ENCODE measurements at places on chromosomes 13 and 19.

DNA sequence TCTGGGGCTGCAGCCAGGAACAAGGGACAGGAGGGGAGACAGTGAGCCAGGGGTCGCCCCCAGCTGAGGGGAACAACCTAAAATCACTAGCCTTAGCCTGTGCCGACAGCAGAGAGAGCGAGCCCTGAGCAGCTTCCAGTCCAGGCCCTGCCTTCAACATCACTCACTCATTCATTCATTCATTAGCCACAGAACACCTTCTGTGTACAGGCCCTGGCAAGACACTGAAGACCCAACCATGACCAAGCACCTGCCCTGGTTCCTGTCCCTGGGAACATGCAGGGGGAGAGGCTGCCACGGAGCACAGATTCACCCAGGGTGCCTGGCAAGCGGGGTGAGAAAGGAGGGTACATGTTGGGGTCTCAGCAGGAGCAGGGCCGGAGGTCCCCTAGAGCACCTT, 4.9 kb downstream of the MEX3D start:
- no peak for DNase-seq

- no peak for DNase-seq
Observed at GRCh38 chr13:37026771-37027170, 26.2 kb downstream of the EXOSC8 start.

- DNase-seq = no peak
Observed at GRCh38 chr13:50969691-50970090, 60.1 kb downstream of the RNASEH2B start.

- no peak for DNase-seq
Observed at GRCh38 chr13:80469105-80469852, 128.4 kb upstream of the SPRY2 start.

GRCh38 chr19:41595890-41596280, 19.9 kb downstream of the CEACAM21 start:
- DNase-seq = no peak

GRCh38 chr13:39315796-39316195, 277.5 kb downstream of the NHLRC3 start:
- no peak for DNase-seq

Measured in NCI-H2029 (cell line).